ENCODE measurements at places on chromosomes 4 and X.

DNA sequence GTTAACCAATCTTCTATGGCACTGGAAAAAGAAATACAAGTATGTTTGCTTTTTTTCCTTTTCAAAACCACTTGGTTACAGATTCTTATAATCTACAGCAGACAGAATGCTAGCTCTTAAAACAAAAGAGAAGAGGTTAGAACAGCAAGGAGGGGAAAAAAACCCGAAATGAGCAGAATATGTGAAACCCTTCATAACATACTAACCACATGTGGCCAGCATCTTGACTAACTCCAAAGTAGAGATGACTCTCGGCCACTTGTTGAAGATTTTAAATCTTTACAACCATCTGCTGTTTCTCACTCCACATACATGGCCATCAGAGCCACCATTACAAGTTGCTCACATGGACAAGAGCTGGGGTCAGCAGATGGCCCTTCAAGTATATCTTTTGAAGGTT lies 100.3 kb downstream of the PAPSS1 start:
- no peak for DNase-seq

DNA sequence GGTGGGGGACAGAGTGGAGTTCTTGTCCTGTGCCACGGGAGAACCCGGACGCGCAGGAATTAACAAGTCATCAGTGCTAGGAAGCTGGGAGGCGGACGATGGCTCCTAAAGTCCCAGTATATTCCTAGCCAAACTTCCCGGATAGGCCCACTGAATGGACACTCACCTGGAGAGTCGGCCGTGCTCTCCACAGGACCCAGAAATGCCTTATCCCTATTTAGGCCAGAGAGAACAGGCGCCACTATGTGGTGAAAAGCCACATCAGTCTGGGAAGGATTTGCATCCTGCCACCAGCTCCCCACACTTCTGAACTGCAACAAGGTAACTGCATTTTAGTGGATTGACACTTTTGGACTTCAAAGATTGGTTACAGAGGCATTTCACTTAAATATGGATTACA lies 1.1 kb downstream of the CFAP299 start:
- no peak for DNase-seq

- DNase-seq: no peak
These were observed 50.3 kb upstream of the STPG2 start for GRCh38 chr4:98193459-98194105.

GRCh38 chr4:141669501-141669900 lies 33.1 kb downstream of the IL15 start:
- no peak for DNase-seq

DNA sequence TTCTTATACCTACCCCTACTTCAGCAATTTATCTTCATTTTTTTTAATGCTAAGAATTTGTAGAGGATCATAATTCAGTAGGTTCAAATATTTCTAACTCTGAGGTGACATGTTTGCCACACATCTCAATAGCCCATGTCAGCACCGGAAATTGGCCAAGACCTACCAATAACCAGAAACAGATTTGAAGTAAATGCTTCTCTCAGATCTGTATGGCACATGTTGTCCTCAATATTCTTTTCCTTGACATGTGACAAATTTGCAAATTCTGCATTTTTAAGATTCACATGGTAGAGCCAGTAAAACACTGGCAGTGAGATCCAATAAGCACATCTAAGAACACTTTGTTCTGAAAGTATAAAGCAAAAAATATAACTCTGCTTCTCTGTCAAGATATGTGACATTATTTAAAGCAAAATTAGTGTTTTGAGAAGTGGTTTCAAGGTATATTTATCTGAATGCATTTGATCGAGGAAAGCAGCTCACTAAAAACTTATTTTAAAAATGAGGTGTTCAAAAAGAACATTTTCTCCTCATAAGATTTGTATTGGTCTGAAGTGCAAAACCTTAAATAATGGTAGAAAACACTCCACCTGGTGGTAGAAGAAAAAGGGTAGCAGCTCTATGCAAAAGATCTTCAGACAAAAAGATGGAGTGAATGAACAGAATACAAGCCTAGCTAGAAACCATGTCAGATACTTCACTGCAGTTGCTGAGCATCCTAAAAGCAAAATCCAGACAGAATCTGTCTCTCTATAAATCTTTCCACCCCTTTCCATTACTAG lies 513.8 kb upstream of the FAM241A start:
- DNase-seq: no peak

- DNase-seq: no peak
These were observed 25.8 kb upstream of the PLA2G12A start for GRCh38 chr4:109755656-109756055.

- no peak for DNase-seq
These were observed 2.7 kb downstream of the FOXO4 start for GRCh38 chrX:71098302-71098701.

GRCh38 chrX:120372667-120373370 lies 10.9 kb downstream of the ATP1B4 start:
- DNase-seq: no peak

- no peak for DNase-seq
These were observed 11.9 kb upstream of the ZNF157 start for GRCh38 chrX:47358387-47359065.

GRCh38 chr4:98728871-98729270 lies 70.5 kb upstream of the TSPAN5 start:
- no peak for DNase-seq

DNA sequence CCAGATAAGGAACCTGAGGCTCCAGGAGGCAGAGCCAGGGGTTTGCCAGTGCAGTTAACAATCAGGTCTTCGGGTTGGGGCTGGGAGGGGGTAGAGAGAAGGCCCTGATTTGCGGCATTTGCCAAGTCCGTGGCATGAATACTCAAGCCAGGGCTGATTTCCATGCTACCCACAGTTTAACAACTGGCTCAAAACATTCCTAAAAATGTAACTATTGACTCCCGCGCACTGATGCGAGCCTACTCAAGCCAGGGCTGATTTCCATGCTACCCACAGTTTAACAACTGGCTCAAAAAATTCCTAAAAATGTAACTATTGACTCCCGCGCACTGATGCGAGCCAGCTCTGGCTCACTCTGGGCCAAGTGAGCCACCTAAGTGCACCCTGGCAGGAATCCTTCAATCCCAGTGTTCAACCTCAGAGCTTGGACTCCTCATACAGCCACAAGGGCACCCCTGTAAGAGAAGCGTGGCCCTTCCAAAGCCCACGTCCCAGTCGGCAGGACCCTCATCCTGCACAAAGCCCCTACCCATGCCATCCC lies 75.6 kb downstream of the PPP2R2C start:
- no peak for DNase-seq

- DNase-seq: no peak
These were observed 150.3 kb downstream of the PCDH7 start for GRCh38 chr4:30870513-30870912.

Measured in HS-5 (cell line).